Left ventricle myocardium superior (tissue), 1 donor: ENCODE measurements at places on chromosomes 4 and X. TPM values are rescaled to one million over a fixed set of nuclear protein-coding genes. Genes with fewer than 3 reads are reported as not detected.

DNA sequence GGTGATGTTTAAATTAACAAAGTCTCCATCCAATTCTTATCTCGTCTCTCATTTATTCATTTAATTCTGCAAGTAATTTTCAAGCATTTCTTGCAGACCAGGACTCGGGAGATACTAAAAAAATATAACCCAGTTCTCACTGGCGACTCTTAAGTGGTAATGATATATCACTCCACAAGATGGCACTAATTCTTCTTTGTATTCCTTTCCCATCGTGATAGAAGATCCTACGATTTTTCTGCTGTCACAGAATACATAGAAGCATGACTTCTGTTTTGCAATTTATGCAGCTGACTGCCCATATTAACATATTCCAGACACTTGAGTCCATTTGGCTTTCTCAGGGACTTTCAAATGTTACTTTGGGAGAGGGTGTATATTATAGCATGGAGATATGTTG is 64.0 kb upstream of the FGF13 start:
- DNase-seq = no peak

GRCh38 chr4:84965553-84966381 is 723 bp downstream of the WDFY3 start:
- peak; percentile 71 for DNase-seq

DNA sequence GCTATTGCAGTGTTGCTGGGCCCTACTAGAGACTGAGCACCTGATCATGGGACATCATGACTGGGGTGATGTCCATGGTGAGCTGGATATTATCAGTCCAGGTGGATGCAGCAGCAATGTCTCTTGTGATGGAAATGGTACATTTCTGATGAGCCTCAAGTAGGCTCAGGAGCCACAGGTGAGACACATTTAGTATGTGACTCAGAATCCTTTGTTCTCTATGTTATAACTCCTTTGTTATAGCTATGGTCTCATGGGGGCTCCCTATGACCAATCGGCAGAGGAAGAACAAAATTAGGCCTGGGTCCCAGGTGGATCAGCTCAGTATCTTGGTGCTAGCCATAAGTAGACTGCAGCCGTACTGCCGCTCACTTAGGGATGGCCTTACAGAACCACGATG is 107.9 kb upstream of the FAT1 start:
- no peak for DNase-seq

The C4orf54 gene
- 0.77 TPM for total RNA-seq

The LAP3 gene
- total RNA-seq = 55.6 TPM
